ENCODE measurements at places on chromosomes 12 and 14.

DNA sequence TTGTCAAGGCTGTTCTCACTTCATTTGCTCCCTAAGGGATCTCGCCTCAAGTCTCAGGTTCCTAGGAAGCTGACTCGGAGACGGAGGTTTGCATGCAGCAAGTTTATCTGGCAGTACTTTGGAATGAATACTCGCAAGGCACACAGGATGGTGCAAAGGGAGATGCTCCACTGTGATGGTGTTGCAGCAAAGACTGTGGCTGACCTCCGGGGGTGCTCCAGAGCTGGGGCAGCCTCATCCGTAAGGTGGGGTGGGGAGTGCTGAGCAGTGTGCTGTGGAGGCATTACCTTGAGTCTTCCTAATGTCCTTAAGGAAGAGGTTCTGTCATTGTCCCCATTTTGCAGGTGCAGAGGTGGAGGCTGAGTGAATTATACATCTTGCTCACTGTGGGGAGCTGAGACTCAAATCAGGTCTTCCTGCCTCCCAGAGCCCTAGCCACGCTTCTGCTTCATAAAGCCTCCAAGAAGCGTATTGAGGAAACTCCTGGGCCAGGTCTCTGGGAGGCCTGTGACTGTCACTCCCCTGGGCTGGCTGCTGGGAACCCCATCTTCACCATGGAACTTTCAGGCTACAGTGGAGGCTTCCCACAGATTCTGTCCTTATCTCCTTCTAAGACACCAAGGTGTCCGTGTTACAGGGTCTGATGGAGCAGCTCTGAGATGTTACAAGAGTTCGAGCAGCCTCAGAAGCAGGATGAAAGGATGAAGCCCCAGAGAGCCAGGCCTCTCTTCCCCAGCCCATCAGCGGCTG is 39.5 kb downstream of the GALNT16 start:
- no peak for DNase-seq

GRCh38 chr14:64556526-64556925 is 6.8 kb downstream of the PPP1R36 start:
- no peak for DNase-seq

- peak; percentile 15 for DNase-seq
Measured at GRCh38 chr14:29521526-29522137, 406.0 kb downstream of the PRKD1 start.

- DNase-seq = no peak
Measured at GRCh38 chr12:40137252-40137651, 31.4 kb upstream of the SLC2A13 start.

DNA sequence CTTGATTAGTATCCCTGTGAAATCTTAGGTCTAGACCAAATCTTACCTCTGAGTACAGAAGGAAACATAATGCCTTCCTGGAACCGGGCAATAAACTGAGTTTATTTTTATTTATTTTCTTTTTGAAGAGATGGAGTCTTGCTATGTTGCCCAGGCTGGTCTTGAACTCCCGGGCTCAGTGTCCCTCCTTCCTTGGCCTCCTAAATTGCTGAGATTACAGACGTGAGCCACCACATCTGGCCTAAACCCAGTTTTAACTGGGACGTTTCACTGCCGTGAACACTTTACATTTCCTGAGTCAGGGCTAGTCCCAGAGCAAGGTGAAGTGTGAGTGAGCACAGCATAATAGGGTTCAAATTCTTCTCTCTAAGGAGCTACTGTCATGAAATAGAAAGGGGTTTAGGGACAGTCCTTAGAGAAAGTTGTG is 671 bp downstream of the GUCY2C start:
- DNase-seq = peak; percentile 6

- no peak for DNase-seq
Measured at GRCh38 chr12:104048811-104049210, 1.2 kb downstream of the GLT8D2 start.

DNA sequence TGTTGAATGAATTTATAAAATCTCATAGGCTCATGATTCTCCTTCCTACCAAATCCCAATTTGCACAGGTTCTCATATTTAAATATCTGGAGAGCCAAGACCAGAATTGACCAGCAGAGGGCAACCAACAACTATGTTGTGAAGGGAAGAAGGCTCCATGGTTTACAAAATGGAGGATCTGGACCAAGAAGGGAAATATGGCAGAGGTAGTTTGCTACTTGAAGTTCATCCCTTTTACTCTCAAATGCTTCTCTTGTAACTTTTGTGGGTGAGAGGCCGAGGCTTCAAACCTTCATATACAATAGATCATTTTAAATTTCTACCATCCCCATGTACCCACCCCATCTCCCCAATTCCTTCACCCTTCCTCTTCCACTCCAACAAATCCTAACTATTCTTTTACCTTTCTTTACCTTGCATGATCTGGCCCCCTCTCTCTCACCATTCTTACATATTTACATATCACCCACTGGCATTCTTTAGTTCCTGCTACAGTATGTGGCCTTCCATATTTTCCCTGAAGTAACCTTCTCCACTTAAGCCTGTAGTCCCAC is 3.8 kb upstream of the SMARCC2 start:
- DNase-seq = peak; percentile 70

GRCh38 chr14:47148686-47149085 is 497.1 kb upstream of the RPL10L start:
- DNase-seq = no peak

DNA sequence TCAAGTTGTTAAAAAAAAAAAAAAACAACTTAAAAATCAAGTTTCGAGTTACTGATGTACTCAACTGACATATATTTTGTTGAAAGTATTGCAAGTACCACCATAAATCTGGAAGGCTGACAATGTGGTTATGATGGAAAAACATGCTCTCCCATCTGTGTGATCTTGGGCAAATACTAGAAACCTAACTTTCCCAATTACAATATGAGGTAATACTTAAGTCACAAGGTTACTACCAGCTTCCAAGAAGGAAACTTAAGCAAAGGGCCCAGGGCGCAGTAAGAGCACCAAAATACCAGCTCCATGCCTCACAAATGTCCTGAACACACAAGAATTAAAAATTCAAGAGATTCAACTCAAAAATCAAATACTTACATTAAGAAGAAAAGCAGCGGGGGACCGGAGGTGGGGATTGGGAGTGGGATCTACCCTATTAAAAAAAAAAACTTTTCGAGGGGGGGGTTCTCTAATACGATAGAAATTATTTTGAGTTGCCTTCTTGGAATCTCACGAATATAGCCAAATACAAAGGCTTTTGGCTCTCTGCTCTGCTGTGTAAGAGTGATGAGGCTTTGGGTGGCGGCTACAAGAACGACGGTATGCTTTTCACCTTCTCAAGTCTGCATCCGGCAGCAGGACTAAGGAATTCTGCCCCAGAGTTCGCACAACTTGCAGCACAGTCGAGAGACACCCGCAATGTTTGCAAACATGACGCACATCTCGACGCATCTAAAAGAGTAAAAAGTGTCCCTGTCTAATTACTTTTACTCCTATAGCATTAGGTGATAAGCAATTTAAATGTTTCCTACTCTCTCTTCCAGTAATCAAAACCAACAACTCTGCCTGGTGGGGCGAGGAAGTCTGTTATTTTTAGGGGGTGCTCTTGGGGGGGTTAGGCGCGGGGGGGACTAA is 1.1 kb downstream of the SAV1 start:
- no peak for DNase-seq

DNA sequence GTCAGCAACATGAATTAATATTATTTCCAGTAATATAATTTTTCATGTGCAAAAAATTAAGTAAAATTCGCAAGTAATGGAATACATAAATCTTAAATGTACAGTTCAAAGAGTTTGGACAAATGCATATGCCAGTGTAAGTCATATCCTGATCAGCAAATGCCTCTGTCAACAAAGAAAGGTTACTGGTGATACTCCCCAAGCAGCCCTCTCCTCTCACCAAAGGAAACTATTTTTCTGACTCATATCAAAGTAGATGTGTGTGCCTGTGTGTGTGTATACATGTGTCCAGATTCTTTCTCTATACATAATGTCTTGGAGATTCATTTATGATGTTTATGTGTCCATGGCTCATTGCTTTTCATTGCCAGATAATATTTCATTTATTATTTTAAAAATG is 1035.0 kb downstream of the SLC16A7 start:
- DNase-seq = no peak

GRCh38 chr14:103738701-103739451 is 23.3 kb downstream of the ZFYVE21 start:
- no peak for DNase-seq

GRCh38 chr14:39140170-39140569 is 26.0 kb downstream of the GEMIN2 start:
- no peak for DNase-seq

- DNase-seq = no peak
Measured at GRCh38 chr14:58059126-58059525, 92.9 kb downstream of the ARMH4 start.

- no peak for DNase-seq
Measured at GRCh38 chr14:98297567-98297966, 974.4 kb downstream of the BCL11B start.

DNA sequence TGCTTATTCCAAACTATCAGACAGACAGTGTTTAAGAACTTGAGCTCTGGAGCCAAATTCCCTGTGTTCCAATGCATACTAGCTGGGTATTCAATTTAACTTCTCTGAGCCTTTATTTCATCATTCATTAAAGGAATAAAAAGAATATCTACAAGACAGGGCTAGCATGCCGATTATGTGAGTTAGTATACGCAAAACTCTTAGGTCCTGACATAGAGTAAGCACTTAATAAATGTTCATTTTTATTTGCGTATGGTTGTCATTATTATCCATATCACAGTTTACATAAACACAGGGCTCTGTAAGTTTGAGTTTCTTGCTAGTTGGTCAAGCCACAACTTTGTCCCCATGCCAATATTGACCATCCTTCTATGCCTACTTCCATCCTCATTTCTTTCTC is 161.5 kb downstream of the NUAK1 start:
- no peak for DNase-seq

- no peak for DNase-seq
Measured at GRCh38 chr14:90483571-90483974, 86.7 kb downstream of the CALM1 start.

GRCh38 chr14:55221186-55221585 is 29.8 kb upstream of the DLGAP5 start:
- DNase-seq = no peak

- DNase-seq = no peak
Measured at GRCh38 chr12:6166808-6167207, 33.4 kb upstream of the CD9 start.

DNA sequence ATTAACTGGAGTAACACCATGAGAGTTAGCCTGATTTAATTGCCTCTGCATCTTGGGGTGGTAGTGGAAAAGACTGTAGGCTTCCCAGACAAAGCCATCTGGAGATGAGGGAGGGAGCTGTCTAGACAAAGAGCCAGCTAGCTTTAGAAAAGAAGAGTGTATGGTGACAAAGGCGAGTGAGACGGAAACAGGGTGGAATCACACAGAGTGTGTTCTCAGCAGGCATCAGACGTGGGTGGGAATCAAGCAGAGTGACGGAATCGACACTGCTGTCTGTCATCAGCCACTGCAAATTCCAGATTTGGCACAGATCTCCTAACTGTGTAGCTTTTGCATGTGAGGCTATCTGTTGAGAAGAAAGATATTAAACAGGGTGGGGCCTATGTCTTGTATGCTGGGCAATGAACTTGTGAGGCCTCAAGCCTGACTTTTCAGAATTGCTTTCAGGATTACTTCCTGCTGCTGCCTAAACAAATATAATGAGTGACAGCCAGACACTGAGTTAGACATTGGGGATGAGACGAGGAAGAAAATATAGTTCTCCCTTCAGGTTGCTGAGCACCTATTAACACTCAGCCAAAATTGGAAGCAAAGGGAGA is 236.5 kb upstream of the GRIP1 start:
- DNase-seq = no peak

- no peak for DNase-seq
Measured at GRCh38 chr14:60114881-60115280, 23.2 kb downstream of the PCNX4 start.

DNA sequence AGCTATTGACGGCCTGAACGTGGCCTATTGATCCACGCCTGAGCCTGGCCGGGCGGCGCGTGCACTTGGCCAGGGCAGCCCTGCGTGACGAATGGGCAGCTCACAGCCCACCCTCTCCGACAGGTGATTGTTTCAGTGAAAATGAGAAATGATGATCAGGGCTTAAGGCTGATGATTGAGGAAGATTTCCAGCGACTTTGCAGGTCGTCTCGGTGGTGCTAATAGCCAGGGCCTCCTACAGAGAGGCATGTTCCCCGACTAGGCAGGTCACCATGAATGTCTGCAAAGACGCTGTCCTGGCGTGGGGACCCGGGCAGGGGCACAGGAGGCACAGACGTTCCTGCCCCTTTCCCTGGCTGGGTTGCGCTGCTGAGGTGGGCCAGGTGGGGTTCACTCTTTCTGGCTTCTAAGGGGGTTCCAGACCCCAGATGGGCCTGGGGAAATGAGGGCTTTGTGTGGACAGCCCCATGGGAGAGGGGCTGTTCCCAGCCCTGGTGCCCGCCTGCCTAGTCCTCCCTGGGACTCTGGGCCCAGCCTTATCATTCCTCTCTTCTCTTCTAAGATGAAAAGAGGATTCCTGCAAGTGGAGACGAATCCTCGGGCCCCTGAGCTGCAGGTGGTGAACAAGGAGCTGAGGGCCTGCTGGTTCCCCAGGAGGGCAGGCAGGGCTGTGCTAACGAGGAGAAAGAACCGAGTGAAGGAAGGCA is 157.4 kb downstream of the KIF26A start:
- DNase-seq = no peak

- DNase-seq = peak; percentile 15
Measured at GRCh38 chr14:41607966-41608663, 1.4 kb downstream of the LRFN5 start.
